Nephron progenitor cell (in vitro differentiated cells): ENCODE measurements at places on chromosomes 5 and 9.
A peak's percentile ranks its signal among the peaks of the same experiment; 100 is the strongest.

GRCh38 chr9:72294936-72295335 is 70.1 kb downstream of the ZFAND5 start:
- DNase-seq = no peak

GRCh38 chr9:92424340-92424739 is at the start of gene OMD:
Gene OMD, minus strand, starts transcription at chr9:92424471. Its CDS starts 6,913 bp downstream, at chr9:92417558.
- no peak for DNase-seq

DNA sequence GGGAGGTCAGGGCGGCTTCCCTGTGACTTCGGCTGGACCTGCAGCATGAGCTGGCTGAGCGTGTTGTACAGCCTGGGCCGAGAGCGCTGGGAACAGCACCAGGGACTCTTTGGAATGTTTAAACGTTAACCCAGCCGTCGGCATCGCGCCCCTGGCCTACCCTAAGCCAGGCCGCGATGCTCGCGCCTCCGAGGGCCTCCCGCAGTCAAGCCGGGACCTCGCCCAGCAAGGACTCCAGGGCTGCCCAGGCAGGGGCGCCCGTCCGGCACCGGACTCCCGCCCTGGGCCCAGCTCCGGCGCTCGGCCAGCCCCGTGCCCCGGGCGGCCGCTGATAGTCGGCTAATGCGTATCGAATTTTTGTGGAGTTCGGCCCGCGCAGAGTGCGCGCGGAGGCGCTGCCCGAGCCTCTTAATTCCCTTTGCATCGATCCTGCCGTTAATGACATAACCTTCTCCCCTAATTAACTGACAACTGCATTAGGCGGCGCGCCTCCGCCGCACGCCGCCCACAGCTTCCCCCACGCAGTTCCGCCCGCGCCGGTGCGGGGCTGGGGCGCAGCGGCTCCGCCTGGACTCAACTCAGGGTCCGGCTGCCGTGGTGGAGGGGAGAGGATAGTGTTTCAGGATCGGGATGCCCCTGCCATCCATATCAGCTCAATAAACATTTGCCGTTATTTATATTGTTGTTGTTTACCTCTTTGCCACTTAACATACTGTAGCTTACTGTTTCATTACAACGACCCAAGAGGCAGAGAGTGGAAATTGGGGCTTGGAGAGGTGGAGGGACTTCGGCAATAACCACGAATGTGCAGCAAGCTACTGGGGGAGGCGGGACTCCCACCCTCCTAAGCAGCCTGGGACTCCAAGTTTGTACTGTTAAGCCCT is 28.8 kb upstream of the CDC23 start:
- peak; percentile 60 for DNase-seq

GRCh38 chr5:86866036-86866435 is 248.3 kb downstream of the COX7C start:
- DNase-seq = no peak

DNA sequence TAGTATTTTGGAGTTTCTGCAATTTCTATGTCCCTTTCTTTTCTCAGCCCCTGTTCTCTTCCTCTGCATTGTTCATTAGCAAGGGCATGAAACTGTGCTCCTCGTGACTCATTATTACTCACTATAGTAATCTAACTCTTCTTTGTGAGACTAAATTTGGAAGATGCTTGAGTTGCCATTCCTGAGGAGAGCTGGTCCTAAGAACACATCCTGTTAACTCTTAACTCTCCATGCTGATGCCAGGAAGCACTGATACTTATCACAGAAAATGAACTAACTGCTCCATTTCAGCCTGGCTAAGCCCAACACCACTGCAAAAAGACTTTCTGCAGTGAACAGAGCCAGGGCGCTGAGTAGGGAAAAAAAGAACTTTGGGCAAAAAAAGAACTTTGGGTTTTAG is 10.6 kb upstream of the CSNK1A1 start:
- DNase-seq = no peak

GRCh38 chr5:149611326-149611725 is 30.0 kb downstream of the ARHGEF37 start:
- no peak for DNase-seq

GRCh38 chr5:82641331-82642003 is 363.3 kb upstream of the RPS23 start:
- DNase-seq = peak; percentile 3

GRCh38 chr5:167664222-167664804 is 627.1 kb upstream of the WWC1 start:
- no peak for DNase-seq
